ENCODE measurements at places on chromosomes 6 and 20.

DNA sequence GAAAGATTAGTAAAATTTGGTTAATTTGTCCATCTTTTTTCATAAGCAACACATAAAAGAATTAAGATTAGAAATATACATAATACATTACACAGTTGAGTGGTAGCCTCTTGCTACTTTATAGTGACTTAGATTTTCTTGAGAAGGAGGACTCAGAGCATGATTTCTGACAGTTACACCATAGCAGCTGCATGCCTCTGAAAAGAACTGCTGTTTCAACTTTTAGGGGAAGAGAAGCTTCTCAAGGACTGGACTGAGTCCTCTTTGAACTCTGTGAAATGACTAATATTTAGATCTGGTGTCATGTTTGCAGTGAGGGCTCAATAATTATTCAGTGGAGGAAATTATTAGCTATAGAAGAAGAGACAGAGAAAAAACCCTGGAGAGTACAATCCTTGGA lies 272.5 kb downstream of the BTBD9 start:
- no peak for DNase-seq

DNA sequence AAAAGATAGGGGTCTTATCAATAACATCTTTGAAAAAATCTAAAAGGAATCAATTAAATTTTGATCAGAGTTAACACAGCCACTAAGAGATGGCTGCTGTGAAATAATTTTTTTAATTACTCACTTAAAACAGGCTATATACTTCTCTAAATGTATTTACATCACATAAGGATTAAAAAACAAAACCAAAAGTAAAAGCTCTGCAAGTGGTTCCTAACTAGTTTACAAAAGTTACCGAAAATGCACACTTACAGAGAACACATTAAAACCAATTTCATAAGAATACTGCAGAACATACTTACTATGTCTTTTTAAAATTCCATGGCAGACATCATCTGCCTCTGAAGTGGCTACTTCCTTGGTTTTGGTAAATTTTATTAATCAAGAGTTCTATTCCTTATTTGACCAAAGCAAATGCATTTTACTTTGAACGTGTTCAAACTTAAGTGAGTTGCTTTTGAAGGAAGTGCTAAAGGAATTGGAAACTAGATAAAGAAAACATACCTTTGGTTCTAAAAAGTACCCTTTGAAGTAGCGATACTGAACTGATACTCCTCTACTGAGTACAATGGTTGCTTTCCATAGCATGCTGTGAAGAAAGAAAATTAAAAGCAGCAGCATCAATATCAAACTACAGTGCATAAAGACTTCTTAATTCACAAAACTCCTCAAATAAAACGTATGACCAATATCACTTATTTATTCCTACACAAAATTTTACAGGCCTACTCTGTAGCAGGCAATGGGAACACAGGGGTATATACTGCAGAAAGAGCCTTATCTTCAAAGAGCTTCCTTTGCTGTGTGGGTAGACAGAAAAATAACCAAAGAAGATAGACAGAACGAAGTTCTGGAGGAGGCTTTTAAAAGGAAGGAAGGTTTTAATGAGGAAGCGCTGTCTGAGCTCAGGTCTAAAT lies 157.1 kb upstream of the SHLD1 start:
- no peak for DNase-seq

DNA sequence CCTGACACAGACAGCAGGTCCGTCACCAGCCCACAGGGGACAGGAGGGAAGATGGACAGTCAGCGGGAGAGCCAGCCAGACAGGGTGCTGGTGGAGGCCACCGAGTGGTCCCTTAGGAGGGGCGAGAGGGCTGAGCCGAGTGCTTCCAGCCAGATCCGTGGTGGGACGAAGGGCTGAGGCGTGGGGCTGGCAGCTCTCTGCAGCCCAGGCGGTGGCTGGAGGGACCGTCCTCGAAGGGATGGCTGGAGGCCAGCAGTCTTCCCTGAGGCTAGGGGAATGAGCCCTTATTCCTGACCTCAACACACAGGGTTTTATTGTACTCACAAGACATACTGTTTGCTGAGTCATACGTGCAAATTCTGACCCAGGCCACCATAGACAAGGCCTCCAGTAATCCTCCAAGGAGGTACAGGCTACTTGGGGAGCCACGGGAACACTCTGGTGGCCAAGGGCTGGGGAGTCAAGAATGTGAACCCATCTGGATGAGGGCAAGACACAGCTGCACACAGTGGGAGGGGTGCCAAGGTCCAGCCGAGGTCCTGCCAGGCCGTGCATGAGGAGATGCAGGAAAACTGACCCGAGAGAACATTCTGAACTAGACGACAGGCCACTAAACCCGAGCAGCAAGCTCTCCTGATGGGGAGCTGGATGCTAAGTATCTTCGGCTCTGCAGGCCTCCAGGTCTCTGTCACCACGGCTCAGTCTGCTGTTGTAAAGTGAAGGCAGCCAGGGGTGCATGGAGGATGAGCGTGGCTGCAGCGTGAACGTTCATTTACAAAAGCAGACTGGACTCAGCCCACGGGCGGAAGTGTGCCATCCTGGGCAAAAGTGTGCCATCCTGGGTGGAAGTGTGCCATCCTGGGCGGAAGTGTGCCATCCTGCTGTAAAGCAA lies 242.5 kb downstream of the TTLL2 start:
- DNase-seq = no peak

- no peak for DNase-seq
Observed at GRCh38 chr20:38248133-38248532, 12.4 kb downstream of the KIAA1755 start.

DNA sequence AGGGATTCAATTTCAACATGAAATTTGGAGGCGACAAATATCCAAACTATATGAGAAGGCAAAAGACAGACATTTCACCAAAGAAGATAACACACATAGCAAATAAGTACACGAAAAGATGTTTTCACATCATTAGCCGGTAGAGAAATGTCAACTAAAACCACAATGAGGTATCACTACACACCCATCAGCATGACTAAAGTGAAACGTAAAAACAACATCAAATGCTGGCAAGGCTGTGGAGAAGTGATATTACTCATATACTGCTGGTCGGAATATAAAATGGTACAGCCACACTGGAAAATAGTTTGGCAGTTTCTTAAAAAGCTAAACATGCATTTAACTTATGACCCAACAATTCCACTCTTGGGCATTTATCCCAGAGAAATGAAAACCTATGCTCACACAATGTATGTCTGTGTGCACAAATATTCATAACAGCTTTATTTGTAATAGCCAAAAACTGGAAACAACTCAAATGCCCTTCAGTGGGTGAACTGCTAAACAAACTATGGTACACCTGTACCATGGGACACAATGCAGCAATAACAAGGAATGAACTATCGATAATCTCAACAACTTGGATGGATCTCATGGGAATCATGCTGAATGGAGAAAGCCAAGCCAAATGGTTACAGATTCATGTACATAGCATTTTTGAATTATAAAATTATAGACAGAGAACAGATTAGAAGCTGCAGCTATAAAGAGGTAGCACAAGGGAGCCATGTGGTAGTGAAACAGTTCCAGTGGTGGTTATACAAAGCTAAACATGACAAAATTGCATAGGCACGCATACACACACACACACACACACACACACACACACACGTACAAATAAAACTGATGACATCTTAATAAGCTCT lies 8.6 kb downstream of the ADAT2 start:
- DNase-seq = no peak

DNA sequence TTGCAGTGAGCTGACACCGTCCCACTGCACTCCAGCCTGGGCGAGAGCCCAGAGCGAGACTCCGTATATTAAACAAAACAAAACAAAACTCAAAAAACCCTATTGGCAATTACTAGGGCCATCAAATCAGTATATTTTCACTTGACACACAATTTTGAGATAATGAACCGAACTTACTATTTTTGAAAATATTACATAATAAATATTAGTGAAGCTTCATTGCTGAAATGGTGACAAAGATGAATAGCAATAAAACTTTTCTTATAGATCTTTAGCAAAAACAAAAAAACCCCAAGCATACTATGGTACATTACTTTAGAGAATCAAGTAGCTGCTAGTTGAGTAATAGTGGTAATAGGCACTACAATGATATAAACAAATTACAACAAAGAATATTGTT lies 113.0 kb downstream of the ATG5 start:
- DNase-seq = no peak

DNA sequence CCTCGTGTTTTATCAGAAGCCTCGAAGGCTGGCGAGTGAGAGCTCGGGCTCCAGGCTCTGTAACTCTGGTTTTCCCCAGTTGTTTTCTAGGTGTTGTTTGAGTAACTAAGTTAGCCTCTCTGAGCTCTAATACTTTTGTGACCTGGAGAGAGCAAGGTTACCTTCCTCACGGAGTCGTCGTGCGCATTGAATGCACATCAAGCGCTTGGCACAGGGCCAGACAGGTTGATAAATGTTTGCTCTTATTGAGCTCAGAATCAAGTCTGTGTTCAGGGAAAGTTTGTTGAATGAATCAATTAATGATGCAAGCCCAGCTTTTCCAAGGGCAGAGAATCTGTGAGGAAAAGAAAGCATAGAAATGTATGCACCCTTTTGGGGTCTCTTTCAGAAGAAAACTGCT lies 33.5 kb downstream of the EDN3 start:
- DNase-seq = no peak

DNA sequence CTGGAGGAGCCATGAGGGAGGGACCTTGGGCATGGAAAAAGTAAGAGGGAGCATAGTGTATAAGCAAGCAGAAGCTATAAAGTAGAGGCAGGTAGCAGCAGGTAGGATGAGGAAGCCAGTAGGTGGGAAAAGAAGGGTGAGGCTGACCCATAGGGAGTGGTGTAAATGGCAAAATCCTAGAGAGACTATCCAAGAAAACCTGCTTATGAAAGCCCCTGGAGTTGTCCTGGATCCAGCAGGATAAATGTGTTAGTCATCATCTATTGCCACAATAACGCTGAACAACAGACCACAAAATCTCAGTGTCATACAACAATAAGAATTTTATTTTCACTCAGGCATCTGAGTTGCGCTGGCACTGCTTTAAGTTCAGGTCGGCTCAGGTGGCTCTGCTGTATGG lies 30.2 kb downstream of the CHD6 start:
- no peak for DNase-seq

DNA sequence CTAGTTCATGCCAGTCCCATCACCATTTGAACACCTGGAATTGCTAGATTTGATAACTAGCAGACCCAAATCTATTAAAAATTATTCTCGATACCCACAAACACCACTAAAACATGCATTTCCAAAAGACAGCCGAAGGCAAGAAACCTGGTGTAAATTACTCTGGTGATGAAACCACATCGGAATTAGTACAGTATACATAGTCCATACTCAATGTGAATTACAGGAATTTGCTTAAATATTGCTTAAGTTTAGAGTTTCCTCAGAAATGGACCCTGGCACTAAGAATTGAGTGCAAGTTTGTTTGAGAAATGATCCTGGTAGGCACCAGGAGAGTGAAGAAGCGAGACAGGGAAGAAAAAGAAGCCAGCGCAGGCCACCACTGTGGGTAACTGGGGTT lies 13.7 kb downstream of the LY86 start:
- no peak for DNase-seq

DNA sequence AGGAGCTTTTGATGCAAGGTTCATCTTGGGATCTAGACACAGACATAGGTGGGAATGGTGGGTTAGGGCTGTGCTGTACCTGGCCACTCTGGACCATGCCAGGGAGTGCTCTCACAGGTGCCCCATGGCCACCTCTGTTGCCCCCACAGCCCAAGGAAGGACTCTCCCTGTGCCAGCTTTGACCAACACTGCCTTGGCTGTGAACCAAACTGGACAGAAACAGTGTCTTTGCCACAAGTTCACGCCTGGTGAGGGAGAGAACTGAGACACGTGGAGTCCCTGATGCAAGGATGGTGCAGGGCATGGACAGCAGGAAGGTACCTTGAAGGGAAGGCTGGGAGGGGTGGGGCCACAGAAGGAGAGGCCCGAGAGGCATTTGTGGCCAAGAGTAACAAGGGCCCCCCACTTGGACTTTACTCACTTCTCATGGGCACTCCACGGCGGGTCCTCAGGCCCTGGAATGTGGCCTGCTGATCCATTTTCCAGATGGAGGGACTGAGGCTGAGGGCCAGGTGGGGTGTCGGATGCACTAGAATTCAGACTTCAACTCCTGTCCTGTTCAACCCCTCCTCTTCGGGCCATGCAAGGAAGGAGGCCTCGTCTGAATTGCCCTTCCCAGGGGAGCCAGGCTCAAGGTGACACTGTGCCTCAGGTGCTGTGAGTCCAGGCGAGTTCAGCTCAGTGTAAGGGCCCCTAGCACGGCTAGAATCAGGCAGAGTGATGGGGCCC lies 103.3 kb downstream of the YTHDF1 start:
- DNase-seq = no peak

DNA sequence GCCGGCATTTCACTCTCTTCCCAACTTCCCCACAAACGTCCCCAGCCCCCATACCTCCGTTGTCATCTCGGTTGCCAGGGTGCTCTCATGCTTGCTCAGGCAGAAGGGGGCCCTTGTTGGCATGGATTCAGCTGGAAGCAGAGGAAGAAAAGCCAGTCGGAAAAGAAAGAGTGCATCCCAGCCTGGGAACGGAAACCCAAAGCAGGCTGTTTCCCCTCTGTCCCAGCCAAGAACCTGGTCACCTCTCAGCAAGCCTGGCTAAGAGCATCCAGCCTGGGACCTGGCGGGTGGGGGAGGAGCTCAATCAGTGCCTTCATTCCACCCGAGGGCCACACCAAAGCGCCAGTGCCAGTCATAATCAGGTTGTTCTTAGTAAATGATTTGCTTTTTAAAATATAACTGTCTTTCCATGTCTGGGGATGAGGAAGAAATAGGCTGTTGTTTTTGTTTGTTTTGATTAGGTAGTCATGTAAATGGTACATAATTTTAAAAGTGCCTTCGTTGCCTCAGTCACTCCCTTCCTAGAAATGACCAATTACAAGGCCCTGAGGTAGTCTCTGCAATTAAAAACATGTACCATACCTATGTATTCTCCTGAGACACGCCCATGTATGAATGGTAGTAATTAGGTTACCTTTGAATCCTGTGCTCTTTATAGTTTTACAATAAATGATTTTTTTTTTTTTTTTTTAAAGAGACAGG lies 21.1 kb downstream of the CHMP4B start:
- no peak for DNase-seq

GRCh38 chr6:36028088-36028876 lies 674 bp downstream of the MAPK14 start:
- DNase-seq = peak; percentile 33

GRCh38 chr6:43436577-43437282 lies 9.4 kb downstream of the ABCC10 start:
- DNase-seq = no peak

DNA sequence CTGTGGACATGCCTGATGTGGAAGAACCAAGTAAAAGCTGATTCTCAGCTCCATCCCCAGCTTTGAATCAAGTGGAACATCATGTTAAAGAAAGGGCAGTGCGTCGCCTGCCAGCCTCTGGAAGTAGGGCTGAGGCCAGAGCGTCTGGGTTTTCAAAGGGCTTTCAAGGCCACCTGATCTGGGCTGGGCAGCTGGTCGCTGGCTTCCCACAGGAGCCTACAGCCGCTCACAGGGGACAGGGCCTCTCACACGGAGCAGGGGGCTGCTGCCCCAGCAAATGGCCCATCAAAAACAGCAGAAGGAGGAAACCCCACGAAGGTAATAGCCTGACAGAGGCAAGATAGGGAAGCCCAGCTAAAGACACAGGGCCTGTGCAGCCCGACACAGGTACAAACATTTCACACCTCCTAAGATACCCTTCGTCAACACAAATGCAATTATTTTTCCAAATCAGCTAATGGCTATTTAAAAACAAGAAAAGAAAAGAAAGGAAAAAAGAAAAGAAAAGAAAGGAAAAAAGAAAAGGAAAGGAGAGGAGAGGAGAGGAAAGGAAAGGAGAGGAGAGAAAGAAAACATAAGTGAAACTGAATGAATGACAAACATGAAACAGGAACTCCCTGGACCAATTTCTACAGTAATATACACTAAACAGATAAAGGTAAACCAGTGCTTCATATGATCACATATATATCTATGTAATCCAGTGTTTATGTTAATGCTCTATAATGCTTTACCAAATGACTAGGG lies 24.8 kb downstream of the RRBP1 start:
- no peak for DNase-seq
